ENCODE measurements at places on chromosomes 3 and 15.

DNA sequence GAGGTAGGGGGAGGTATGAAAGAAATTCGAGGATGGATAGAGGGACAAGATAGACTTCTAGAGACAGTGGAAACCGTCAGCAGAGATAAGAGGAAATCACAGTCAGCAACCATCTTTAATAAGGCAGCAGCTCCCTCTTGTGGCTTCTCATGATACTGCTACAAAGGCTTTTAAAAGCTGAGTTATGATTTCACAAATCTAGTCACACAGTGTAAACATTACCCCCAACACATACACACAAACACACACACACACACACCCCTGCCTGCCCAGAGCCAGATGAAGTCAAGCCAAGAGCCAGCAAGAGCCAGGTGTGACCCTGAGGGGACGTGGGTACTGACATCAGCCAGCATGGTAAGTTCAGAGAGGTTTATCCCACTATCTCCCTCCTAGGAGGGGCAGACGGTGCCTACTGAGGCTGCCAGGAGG lies 18.9 kb upstream of the TGM5 start:
- peak; percentile 43 for DNase-seq

DNA sequence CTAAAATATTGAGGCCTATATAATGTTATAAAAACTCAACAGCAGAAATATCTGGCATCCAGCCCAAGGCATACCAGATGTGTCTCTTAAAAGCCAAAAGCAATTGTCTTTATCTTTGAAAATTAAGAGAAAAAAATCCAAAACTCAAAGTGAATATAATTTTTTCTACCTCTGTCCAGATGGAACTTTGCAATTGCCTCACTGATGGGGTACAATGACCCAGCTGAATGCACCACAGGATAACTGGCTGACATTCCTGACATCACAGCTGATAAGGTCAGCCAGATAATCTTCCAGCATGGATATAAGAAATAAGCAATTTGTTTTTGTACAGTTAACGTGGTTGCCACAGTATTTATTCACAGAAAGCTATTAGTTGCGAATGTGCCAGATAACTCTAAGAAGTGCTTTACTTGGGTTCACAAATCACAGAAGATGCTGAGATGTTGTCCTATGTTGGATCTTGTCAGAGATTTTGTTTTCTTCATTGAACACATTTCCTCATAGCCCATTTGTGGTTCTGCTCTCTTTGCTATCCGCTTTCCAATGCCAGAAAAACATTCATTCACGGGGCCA lies 566.9 kb upstream of the CCDC54 start:
- no peak for DNase-seq

DNA sequence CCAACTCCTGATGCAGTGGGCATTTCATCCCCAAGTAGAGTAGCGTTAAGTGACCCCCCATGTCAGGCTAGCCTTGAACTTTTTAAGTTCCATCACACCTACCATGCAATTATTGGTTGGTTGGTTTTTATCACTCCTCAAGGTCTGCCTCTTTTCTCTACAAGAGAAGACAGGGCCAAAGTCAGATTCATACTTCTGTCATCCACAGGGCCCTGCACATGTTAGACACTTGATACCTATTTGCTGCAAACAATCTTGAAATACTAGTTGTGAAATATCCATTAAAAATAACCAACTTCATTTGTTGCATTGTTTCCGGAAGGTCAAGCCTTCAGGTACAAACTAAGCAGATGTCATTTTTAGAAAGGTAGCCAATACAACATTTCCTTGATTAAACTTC lies 1.2 kb downstream of the CMSS1 start:
- DNase-seq: no peak

DNA sequence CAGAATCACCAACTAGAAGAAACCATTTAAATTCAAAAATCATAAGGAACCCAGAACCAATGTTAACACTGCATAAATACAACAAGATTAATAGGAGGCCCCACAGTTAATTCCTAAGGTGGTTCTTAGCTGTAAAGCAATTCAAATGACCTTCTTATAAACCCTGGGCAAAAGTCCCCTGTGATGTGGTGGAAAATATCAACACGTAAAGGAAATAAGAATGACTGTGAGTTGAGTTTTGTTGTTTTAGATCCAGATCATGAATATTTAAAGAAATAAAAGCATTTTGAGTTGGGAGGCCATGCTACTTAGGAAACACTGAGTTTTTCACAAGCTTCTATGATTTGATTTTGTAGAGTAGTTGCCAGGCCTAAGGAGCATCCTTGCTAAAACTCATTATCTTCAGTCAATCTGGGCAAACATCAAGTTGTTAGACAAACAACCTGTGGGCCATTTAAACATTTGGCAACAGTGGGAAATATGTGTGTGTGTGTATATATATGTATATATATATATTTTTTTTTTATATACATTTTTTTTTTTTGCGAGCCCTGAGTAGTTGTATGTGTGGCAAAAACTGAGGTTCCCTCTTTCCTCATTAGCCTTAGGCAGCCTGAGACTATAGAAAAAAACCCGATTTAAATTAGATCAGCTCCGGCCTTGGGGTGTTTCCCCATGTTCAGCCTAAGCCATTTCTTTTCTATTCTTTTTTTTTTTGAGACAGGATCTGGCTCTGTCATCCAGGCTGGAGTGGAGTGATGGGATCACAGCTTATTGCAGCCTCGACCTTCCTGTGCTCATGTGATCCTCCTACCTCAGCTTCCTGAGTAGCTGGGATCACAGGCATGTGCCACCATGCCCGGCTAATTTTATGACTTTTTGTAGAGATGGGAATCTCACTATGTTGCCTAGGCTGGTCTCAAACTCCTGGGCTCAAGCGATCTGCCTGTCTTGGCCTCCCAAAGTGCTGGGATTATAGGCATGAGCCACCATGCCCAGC lies 8.0 kb upstream of the PXK start:
- DNase-seq: no peak

DNA sequence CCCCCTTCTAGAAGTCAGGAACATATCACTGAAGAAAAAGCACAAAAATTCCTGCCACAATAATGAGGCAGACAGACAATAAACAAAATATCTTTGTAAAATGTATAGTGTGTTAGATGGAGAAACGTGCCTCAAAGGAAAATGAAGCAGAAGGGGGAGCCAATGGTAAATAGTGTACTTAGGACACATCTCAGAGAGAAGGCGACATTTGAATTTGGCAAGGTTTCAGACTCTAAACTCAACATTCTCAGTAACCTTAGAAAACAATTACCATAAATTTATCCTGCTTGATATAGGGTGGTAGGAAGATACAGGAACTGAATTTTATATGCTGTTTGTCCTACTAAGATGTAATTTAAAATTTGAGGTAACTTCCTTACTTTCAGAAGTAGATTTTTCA lies 52.6 kb upstream of the PTX3 start:
- no peak for DNase-seq

DNA sequence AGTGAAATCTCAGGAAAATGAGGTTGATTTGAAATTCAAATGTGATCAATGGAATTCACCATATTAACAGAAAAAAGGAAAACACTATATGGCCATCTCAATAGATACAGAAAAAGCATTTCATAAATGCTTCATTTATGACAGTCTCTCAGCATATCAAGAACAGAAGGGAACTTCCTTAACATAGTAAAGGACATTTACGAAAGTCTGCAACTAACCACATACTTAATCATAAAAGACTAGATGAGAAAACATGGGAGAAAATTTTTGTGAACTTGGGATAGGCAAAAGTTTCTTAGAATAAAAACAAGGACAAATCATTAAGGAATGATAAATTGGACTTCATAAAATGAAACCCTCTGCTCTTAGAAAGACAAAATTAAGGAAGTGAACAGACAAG lies 24.7 kb upstream of the TIPARP start:
- DNase-seq: no peak

- DNase-seq: no peak
These were observed 18.9 kb downstream of the EPHA6 start for GRCh38 chr3:96833301-96833700.

- no peak for DNase-seq
These were observed 136.5 kb downstream of the ZNF609 start for GRCh38 chr15:64596701-64597476.

DNA sequence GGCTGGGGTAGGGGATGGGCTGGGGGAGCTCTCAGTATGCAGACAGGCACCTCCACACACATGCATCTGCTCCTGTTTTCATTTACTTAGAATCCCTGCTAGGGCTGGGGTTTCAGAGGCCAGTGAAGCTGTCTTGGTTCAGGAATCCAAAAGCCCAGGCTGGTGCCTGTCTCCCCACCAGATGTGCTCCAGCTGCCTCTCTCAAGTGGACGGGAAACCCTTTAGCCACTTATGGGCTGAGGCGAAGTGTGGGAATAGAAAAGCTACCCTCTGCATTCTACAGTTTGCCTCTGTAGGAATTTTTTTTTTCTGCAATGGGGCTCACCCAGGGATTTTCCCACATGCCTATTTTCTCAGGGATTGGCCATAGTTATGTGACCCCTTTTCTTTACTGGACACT lies 72.5 kb downstream of the ATP2B2 start:
- no peak for DNase-seq

GRCh38 chr3:113594066-113594465 lies 61.7 kb downstream of the SIDT1 start:
- DNase-seq: no peak

GRCh38 chr3:20478436-20478835 lies 292.4 kb upstream of the SGO1 start:
- DNase-seq: no peak

- DNase-seq: no peak
These were observed 59.2 kb downstream of the OXSM start for GRCh38 chr3:25849091-25849490.

DNA sequence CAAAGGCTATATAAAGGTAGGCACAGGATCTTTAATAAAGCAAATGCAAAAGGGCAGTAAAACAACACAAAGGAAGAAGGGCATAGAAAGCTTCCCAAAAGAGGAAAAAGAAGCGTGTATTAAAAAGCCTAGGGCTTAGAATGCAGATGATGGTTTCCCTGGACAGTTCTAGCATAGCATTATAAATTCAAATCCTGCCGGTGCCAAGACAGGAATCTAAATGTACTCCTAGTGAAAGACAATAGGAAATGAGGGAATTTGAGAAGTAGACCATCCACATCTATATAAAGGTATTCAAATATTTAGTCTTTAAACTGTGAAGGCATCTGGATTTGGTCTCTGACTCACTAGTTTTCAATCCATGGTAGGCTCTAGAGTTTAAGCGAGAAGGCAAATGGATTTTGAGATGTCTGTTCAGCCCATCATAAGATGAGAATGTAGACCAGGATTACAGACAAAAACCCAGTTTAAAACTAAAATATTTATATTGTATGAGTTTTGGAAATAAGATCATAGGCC lies 431.8 kb downstream of the TBL1XR1 start:
- DNase-seq: no peak

GRCh38 chr3:13015286-13016082 lies 57.7 kb downstream of the IQSEC1 start:
- DNase-seq: no peak

Data from HS-5 (cell line).